MG63 (cell line): ENCODE measurements at places on chromosomes 1 and 21. TPM values are rescaled to one million over a fixed set of nuclear protein-coding genes. Genes with fewer than 3 reads are reported as not detected.

GRCh38 chr1:10295481-10296085 lies 85.2 kb downstream of the KIF1B start:
- no peak for DNase-seq

- DNase-seq: no peak
Measured at GRCh38 chr21:20443558-20444155, 554.6 kb upstream of the NCAM2 start.

- DNase-seq: no peak
Measured at GRCh38 chr1:218436997-218437396, 91.9 kb downstream of the TGFB2 start.

DNA sequence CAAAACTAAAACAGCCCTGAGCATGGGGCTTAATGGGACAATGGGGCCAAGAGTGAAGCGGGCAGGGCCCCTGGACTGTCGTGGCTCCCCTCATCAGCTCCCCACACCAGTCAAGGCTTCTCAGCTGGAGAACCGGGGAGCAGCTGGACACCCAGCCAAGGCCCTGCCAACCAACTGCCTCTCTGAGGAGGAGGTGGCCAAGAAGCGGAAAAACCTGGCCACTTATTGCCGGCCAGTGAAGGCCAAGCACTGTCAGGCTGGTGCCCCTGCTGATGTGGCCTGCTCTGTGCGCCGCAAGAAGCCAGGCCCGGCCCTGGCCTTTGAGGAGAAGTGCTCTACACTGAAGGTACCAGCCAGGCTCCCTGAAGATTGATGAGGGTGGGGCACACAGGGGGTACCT lies 2.5 kb upstream of the CYB561D1 start:
- DNase-seq: no peak

- no peak for DNase-seq
Measured at GRCh38 chr1:108606478-108606877, 46.6 kb downstream of the EEIG2 start.

- no peak for DNase-seq
Measured at GRCh38 chr21:30426731-30427130, 1.0 kb upstream of the KRTAP13-3 start.

DNA sequence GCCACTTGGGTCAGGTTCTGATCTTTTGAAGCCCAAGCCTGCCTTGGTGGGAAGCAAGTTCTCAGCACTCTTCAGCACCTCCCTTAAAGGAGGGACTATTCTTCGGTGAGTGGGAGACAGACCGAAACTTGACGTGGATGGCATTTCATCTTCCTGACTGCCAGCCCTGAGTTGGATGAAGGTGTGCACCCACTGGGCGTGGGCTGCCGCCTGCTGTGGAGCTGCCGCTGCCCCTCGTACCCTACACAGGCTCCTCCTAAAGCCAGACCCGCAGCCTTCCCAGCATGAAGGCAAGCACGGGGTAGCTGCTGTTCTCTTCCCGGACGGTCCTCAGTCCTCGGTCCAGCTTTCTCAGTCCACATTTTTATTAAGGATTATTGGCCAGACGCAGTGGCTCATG lies 84.2 kb downstream of the SLC66A1 start:
- no peak for DNase-seq

GRCh38 chr1:215002471-215002870 lies 80.1 kb upstream of the KCNK2 start:
- peak; percentile 86 for DNase-seq

- DNase-seq: no peak
Measured at GRCh38 chr1:234661317-234661928, 51.4 kb upstream of the IRF2BP2 start.

Gene VHLL
- not detected in 2 replicates for total RNA-seq

Gene FCRL2
- total RNA-seq: not detected in 2 replicates

Gene PTAFR
- 0.49 TPM in 1 of 2 replicates, not detected in the other for total RNA-seq

Gene SLAMF6
- total RNA-seq: not detected in 2 replicates

Gene ADCY10
- total RNA-seq: 0.13 TPM in 1 of 2 replicates, not detected in the other
